Motor neuron (in vitro differentiated cells): ENCODE measurements at places on chromosomes 12 and 14. TPM values are rescaled to one million over a fixed set of nuclear protein-coding genes. Genes with fewer than 3 reads are reported as not detected.
A peak's percentile ranks its signal among the peaks of the same experiment; 100 is the strongest.

The KCNH3 gene
- total RNA-seq: 1.1 and 1.2 TPM in 2 replicates

The CLEC4E gene
- not detected in 2 replicates for total RNA-seq

The TRMT61A gene
- 11.0 and 11.6 TPM in 2 replicates for total RNA-seq

The RTL1 gene
- total RNA-seq: 15.6 and 16.0 TPM in 2 replicates

The LRTM2 gene
- total RNA-seq: under 0.01 and 0.13 TPM in 2 replicates

The CELA1 gene
- not detected in 2 replicates for total RNA-seq

The ADCY6 gene
- total RNA-seq: 11.5 and 14.0 TPM in 2 replicates

The ZC3H10 gene
- 9.8 and 10.2 TPM in 2 replicates for total RNA-seq

The PARPBP gene
- 24.2 and 25.0 TPM in 2 replicates for total RNA-seq

The COQ10A gene
- 13.4 and 13.5 TPM in 2 replicates for total RNA-seq

The CFAP251 gene
- 3.1 and 5.1 TPM in 2 replicates for total RNA-seq

The INSM2 gene
- 0.34 and 1.3 TPM in 2 replicates for total RNA-seq

The SIRT4 gene
- 1.3 and 3.0 TPM in 2 replicates for total RNA-seq

The AKT1 gene
- 55.5 and 63.3 TPM in 2 replicates for total RNA-seq

The TAS2R9 gene
- not detected in 2 replicates for total RNA-seq

- ATAC-seq: no peak
Observed at GRCh38 chr12:128549601-128550218, 274.0 kb downstream of the SLC15A4 start.

- no peak for ATAC-seq
Observed at GRCh38 chr14:33705490-33705889, 245.4 kb downstream of the EGLN3 start.

GRCh38 chr12:92628476-92628875, 74.3 kb upstream of the PLEKHG7 start:
- ATAC-seq: no peak

- no peak for ATAC-seq
Observed at GRCh38 chr14:92665661-92666110, 82.7 kb downstream of the LGMN start.

DNA sequence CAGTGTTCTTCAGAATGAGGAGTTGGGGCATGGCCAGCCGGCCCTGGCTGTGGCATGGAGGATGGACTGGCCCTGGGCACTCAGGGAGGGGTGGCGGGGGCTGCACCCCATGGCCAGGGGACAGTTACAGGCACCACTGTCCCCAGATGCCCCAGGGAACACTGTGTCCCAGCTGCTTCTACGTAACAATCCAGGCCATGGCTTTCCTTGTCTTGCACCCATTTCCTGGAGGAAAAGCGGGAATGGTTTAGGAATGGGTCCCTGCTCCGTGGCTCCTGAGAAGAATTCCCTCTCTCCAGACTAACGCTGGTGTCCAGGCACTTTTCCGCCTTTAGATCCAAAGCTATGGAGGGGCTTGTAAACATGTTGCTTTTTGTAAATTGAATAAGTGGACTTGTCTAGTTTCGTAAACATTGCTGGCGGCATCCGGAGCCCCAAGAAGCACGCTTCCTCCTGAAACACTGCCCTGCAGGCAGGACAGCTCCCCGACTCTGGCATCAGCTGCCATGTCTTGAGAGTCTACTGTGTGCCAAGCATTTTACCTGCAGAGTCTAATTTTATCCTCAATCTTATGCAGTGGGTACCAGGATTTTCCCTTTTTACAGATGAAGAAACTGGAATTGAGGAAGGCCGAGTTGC, 238.3 kb downstream of the SLC41A2 start:
- ATAC-seq: no peak

DNA sequence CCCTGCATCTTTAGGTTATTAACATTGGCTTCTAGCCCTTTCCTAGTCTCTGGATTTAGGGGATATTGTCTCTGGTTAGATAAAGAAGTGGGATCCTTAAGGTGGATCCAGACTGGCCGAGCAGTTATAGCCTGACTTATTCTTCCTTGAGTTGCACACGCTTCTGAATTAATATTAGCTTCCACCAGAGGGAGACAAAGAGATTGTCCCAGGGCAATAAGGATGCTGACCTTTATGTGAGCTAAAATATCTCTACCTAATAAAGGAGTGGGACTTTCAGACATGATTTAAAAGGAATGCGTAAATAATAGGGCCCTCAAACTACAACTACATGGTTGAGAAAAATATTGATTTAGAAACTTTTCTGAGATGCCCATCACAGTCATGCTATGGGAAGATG, 139.7 kb downstream of the SLCO1B3 start:
- no peak for ATAC-seq

GRCh38 chr14:72060460-72060859, 128.2 kb downstream of the RGS6 start:
- ATAC-seq: no peak

GRCh38 chr12:52050116-52050757, 1.0 kb upstream of the NR4A1 start:
- ATAC-seq: no peak

- ATAC-seq: no peak
Observed at GRCh38 chr14:23536494-23536893, 15.1 kb downstream of the ZFHX2 start.

DNA sequence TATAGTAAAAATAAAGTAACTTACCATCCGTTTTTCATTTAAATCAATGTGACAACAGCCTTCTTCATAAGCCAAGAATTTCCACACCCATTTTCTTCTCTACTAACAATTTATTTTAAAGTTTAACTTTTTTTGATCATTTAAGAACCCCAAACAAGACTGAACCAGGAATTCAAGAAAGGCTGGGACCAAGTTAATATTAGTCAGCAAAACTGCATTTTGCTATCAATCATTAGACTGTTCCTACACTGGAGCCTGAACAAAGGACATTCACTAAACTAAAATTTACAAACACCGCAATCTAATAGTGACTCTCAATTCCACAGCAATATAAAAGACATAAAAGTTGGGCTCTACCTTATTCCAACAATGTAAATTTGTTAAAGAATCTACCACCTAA, 73.6 kb downstream of the OSBPL8 start:
- ATAC-seq: no peak

DNA sequence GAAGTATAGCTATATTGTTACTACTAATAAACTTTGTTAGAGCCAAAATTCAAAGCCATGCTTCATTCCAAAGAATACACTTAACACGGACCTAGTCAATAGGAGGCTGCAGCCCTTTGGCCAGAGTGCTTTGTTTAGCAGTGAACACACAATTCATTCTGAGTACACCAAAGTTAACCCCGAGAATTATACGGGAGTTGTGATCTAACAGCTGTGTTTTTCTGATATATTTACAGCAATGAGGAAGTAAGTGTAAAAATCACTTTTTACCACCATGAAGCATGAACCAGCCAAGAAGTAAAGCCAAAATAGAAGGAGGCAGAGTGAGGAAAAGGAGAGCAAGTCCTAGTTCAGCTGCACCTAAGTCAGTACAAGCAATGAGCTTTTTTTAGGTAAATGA, 156.8 kb upstream of the PDE3A start:
- no peak for ATAC-seq

GRCh38 chr12:90170740-90171139, 462.1 kb upstream of the ATP2B1 start:
- ATAC-seq: no peak

- no peak for ATAC-seq
Observed at GRCh38 chr14:68106456-68106855, 286.9 kb downstream of the RAD51B start.

GRCh38 chr12:18430425-18431048, 169.2 kb downstream of the PIK3C2G start:
- peak; percentile 91 for ATAC-seq

GRCh38 chr14:68255693-68256178, 436.2 kb downstream of the RAD51B start:
- ATAC-seq: no peak

GRCh38 chr14:83217492-83217891, 1683.8 kb upstream of the SEL1L start:
- ATAC-seq: no peak

- no peak for ATAC-seq
Observed at GRCh38 chr12:68111995-68112394, 47.5 kb downstream of the IFNG start.

DNA sequence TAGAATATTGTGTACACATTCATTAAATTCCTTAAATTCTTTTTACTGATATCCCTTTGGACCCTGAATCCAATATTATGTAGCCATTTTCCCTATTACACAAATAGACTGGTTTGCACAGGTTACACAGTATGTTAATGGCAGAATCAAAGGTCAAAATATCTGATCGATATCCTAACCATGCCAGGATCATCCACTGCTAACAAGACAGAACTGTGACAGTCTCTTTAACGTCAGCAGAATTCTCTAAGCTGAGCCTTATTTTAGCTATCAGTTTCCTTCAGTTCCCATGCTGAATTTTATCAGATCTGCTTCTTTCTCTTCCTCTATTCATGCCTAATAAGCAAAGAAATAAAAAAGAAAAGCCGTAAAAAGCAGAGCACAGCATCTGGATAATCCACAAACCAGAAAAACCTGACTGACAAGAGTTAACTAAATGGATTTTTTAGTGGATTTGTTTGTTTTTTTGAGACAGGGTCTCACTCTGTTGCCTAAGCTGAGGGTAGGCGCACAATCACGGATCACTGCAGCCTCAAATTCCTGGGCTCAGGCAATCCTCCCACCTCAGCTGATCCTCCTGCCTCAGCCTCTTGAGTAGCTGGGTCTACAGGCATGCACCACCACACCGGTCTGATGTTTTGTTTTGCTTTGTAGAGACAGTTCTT, 130.4 kb downstream of the PAWR start:
- ATAC-seq: no peak

DNA sequence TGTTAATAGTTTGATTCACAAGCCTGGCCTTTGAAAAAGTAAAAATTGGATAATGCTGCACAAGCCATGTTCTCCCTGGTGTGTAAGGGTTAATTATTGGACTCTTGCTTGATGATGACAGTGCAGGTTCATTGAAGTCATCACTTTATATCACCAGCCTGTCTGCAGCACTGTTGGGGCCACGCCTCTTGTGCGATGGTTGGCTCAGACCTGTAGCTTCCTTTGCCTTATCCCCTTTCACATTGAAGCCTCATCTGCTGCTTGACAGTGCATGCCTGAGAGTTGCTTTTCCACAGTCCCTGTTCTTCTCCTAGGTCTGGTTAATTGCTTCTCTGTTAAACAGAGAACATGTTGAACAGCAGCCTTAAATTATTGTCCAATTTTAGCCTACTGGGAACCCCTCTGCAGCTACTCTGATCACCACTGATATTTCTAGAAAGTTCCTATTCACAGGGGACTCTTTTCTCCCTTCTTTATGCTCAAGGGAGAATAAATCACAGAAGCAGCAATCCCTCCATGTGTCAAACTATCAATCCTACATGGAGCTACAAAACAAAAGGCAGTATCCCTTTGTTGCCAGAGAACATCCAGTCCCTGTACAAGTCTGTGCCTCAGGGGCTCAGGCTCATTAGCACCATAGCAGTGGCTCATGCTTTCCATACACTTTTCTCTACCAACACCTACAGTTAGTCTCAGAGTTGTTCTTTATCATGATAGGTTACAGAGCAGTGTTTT, 322.1 kb downstream of the RGS6 start:
- ATAC-seq: peak; percentile 86

DNA sequence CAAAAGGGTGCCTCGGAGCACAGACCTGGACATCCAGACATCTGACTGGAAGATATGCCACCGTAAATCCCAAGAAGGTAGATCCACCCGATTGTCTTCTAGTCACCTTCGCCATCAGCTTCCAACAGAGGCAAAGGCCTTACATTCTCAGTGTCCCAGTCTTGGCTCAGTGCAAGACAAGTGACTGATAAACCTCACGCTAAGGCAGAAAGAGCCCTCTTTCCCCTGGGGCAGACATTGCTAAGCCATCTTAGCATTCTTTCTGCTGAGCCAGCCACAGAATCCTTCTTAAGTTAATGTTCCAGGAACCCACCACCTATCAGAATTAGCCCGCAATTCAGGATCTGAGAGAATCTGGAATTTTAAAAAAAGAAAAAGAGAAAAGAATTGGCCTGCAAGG, 4.3 kb upstream of the PLEKHG6 start:
- ATAC-seq: peak; percentile 6

DNA sequence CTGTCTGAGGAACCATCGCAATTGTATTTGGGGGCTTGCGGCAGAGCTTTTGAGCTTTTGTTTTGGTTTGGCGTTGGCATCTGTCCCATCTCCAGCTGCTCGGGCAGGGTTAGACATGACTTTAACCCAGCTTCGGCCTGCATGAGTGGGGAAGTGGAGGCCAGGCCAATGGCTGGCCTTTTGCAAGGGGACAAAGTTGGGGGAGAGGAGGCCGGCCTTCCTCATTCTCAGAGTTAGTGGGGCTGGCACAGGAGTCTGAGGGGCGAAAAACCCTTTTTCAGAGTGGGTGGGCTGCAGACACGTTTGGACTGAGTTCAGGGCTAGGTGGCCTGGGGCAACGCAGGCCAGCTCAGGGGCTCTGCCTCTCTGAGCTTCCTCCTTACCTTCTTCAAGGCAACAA, 5.2 kb downstream of the KRT82 start:
- no peak for ATAC-seq

- ATAC-seq: peak; percentile 83
Observed at GRCh38 chr14:67583711-67584644, 16.1 kb downstream of the PIGH start.

DNA sequence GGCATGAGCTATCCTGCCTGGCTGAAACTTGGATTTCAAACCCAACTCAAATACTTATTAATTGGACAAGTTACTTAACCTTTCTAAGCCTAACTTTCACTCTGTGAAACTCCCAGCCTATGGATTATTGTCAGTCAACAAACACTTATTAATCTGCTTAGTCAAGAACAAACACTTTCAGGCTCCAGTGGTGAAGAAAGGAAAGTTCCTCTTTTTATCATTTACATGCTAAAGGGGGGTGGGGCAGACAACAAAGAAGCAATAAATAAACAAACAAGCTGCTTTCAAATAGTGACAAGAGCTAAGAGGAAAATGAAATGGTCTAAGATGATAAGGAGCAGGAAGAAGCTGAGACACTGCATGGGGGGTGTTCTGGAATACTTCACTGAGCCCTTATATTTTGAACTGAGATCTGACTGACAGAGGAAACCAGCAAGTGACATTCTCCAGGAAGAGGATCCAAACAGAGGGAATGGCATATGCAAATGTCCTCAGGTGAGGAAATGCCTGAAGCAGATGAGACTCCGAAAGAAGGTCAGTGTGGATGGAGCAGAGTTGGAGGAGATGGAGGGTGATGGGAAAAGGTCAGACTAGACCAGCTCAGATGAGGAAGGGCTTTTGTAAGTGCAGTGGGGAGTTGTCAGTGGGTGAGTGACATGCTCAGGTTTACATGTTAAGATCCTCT, 259.6 kb downstream of the ITPR2 start:
- no peak for ATAC-seq

- no peak for ATAC-seq
Observed at GRCh38 chr14:62301911-62302310, 539.7 kb downstream of the SNAPC1 start.

GRCh38 chr12:30828686-30829085, 73.9 kb upstream of the CAPRIN2 start:
- no peak for ATAC-seq
